Activated CD4-positive, alpha-beta T cell treated with anti-CD3 and anti-CD28 coated beads, Interleukin-2, Interleukin-4, amounts not matched to agents 100 ng/mL and 50 ng/mL, durations not matched to agents 16 hours and 8 hours (primary cell): ENCODE measurements at places on chromosomes 16 and 17.

DNA sequence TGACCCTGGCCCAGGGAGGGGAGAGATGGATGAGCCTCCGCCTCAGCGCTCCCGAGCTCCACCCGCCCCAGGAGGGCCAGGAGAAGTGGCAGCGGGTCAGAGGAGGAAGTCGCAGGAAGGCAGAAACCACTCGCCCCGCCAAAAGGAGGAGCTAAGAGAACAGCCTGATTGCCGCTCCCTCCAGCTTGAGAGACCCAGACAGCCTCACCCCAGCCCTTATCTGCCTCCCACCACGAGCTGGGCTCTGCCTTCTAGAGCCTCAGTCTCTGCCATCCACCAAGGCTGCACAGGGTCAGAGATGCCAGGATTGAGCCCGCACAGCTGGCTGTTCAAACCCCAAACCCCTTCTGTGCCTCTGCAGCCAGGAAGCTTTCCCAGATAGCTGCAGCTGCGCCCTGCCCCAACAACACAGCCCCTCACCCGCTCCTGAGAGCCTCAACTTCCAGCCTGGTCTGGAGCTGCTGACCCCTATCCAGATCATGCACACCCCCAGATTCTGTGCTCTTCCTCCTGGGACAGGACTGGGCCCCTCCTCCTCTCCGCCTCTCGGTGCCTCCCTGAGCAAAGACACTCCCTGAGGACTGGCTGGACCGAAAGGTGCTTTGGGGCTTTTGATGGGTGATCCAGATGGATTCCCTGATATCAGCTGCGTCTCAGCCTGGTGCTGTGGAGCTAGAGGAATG, 1.0 kb upstream of the ATP2A3 start:
- peak; percentile 79 for DNase-seq

- DNase-seq = no peak
These were observed 25.0 kb upstream of the TAC4 start for GRCh38 chr17:49872754-49873377.

DNA sequence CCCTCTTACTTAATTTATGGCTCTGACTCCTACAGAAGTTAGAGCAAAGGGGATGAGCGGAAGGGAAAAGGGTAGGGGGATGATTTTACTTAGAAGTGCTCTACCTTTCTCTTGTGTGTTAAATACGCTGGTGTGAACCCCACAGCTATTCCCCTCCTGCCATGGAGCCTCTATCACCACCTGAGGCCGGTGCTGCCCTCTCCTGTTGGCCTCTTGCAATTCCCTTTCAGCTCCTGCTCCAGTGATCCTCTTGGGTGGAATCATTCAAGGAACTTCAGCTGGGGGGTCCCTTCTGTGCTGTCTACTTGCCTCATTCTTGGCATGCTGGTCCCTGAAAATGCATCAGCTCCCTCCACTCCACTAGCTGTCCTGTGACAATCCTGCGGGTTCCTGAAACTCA, 41.8 kb upstream of the CDH8 start:
- no peak for DNase-seq

GRCh38 chr17:32523017-32523680, 36.4 kb downstream of the CDK5R1 start:
- DNase-seq = peak; percentile 93

GRCh38 chr16:86618431-86619238, 40.3 kb downstream of the FOXL1 start:
- no peak for DNase-seq

- DNase-seq = no peak
These were observed 47.4 kb upstream of the NUDT7 start for GRCh38 chr16:77674888-77675287.

- peak; percentile 81 for DNase-seq
These were observed 32.5 kb downstream of the ABCC12 start for GRCh38 chr16:48123104-48123788.

DNA sequence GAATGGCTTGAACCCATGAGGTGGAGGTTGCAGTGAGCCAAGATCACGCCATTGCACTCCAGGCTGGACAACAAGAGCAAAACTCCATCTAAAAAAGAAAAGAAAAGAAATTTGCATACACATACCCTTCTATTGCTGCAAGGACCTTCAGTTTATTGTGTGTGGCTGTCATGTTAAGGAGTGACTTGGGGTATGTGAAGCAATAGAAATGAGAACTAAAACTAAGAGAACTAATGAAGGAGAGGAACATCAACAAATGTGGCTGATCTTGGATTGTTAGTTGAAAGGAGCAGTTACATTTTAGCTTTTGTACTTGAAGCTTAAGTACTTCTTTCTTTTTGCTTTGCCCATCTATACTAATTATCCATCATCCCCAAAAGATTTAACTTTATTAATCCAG, 12.7 kb upstream of the NSRP1 start:
- no peak for DNase-seq

GRCh38 chr17:32956240-32956970, 28.5 kb downstream of the TMEM98 start:
- no peak for DNase-seq

DNA sequence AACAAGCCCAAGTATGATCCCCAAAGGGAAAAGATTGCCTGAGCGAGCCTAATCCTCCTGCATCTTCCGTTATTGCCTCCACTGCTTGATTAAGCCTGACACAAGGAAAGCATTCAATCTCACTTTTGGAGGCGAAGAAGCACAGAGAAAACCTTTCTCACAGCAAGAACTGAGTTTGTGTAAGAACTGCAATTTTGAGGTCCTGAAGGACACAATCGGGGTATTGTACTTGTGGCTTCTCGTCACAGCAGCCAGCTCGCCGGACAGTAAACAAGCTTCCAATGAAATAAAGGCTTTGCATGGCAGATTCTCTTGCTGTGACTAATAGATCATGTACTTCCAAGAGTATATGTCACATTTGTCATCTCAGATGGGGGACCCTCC, 18.7 kb upstream of the FOXF1 start:
- no peak for DNase-seq

DNA sequence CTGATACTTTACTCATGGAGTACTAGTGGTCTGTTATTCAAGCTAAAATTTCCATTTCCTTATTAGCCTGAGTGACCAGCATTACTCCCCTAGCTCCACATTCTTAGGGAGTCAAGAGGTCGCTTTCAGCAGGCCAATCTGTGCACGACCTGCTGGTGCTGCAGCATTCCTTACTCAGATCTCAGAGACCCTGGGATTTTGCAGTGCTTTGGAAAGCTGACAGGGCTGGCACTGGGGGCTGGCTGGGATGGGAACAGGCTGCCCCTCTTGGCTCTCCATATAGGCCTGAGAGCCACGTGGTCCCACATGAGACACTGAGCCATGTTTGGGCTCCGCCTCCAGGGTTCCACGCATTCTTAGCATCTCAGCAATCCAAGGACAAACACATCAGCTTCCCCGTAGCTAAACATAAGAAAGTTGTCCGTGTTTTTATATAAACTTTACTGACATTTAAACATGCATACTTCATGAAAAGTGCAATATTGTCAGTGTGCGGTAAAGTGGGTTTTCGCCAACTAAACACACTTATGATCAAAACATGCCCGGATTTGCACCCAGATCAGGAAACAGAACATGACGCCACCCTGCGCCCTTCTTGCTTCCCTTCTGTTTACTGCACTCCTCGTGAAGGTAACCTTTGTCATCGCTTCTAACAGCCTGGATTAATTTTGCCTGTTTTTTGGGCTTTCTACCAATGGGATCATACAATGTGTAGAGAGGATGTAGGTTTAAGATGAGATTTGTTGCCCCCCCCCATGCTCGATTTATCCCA, 254.5 kb upstream of the CACNG5 start:
- no peak for DNase-seq

GRCh38 chr16:78436023-78436422, 336.6 kb downstream of the WWOX start:
- no peak for DNase-seq

- DNase-seq = no peak
These were observed 71.9 kb upstream of the CACNG5 start for GRCh38 chr17:66763056-66763455.

- DNase-seq = no peak
These were observed 148.2 kb downstream of the SNX29 start for GRCh38 chr16:12124742-12125141.

DNA sequence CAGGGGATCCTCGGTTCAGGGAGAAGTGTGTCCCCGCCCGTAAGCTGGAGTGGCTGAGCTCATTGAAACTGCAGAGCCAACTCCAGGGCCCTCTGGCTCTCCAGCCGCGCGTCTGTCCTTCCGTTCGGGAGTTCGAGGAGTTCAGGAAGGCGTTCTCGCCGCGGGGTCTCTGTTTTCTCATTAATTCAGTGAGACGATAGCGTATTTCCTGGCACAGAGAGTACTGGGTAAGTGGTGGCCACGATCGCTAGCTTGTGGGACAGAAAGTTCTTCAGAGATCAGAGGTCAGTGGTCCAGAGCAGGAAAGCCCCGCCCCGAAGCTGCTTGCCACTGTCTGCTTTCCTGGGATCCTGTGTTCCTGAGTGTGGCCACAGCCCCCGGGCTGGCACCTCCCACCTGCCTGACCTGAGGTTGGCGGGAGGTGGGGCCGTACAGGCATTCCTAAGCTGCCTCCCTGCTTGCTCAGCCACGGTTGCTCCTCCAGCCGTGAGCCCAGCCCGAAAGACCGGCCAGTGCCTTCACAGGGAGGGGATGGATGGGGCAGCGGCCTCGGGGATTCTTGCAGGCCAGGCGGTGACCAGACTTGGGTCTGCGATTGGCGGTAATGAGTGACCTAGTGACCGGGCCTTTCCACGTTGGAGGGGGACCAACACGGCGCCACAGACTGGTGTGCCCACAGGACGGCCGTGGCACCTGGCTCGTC, 8.9 kb downstream of the BAIAP2 start:
- no peak for DNase-seq

- no peak for DNase-seq
These were observed 169.9 kb downstream of the SPECC1 start for GRCh38 chr17:20179041-20179440.

GRCh38 chr17:2400474-2400866, 390 bp downstream of the MNT start:
- peak; percentile 62 for DNase-seq

GRCh38 chr16:81926036-81926435, 85.2 kb downstream of the SDR42E1 start:
- no peak for DNase-seq

GRCh38 chr17:81018044-81018802, 16.7 kb upstream of the BAIAP2 start:
- DNase-seq = peak; percentile 60

DNA sequence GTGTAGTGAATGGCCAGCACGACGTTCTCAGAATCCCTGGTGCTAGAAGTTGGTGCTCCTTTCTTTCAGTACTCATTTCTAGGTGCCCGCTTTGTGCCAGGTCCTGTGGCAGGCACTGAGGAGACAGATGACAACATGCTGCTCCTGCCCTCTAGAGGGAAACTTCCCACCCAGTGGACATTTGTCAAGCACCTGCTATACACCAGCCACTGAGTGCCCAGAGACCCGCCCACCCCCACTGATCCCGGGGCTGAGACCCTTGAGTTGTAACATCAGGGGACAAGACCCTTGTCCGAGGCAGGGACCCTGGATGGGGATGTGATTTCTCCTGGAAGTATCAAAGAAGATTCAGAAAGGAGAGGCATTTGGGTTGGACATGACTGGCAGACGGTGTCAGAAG, 25.1 kb downstream of the UNC13D start:
- no peak for DNase-seq

- DNase-seq = no peak
These were observed 529.1 kb downstream of the WWOX start for GRCh38 chr16:78628461-78629045.

DNA sequence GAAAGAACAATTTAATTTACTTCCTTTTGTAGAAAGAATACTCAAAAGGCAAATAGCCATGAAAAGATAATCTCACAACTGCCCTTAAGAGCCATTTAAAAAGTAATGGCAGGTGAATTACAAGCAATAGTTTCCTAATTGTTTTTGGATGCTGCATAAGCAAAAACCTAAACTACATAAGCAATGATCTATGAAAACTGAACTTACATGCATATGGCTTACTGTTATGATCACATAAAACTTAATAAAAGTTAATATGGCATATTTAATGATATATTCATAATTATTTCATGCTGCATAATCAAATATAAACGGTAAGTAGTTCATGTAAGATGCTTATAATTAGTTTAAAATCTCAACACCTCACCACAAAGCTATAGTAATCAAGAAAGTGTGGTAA, 18.6 kb downstream of the BRCA1 start:
- DNase-seq = no peak
